ENCODE measurements at places on chromosomes 6 and 20.
A peak's percentile ranks its signal among the peaks of the same experiment; 100 is the strongest.

GRCh38 chr6:136550330-136551071 lies at the start of gene MAP7:
TSS of gene MAP7 (minus strand) at chr6:136550422. CDS start at chr6:136550408, 14 bp downstream.
- no peak for DNase-seq

GRCh38 chr6:148445116-148445515 lies 102.5 kb downstream of the SASH1 start:
- DNase-seq, result no peak

GRCh38 chr6:130934848-130935585 lies 107.8 kb downstream of the SMLR1 start:
- no peak for DNase-seq

GRCh38 chr6:148466158-148466557 lies 123.5 kb downstream of the SASH1 start:
- DNase-seq, result no peak

DNA sequence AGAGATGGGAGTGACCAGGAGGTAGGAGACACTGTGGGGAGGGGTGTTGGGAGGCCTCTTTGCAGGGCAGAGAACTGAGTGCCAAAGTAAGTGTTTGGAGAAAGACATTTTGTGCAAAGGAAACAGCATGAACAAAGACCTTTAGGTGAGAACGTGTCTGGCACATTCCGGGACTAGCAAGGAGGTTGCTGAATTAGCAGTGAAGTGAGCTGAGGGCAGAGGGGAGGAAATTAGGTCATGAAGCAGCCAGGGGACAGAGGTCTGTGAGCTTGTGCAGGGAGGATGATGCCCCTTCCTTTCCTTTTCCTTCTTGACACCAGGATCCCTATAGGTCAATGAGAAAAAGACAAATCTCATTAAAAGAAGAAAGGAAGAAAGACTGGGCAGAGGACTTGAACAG lies 21.4 kb upstream of the AHCY start:
- DNase-seq, result no peak

- DNase-seq, result no peak
Observed at GRCh38 chr6:36808634-36809033, 30.6 kb downstream of the CPNE5 start.

DNA sequence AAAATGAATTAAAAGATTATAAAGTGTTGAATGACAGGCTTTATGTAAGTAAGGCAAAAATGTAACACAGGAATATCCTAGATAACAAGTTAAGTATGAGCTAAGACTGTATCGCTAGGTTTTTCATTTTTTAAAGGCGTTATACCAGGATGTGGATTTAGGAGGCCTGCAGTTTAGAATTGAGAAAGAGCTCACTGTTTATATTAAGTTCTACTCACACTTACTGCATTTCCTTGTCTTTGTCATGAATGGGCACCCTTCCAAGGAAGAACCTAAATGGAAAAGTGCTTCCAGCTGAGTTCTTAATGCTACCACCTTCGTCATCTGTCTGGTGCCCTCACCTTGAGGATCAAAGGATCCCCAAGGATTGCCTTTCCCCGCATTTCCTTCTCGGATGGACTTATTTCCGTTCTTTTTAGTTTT lies 148.7 kb downstream of the SOX4 start:
- no peak for DNase-seq

DNA sequence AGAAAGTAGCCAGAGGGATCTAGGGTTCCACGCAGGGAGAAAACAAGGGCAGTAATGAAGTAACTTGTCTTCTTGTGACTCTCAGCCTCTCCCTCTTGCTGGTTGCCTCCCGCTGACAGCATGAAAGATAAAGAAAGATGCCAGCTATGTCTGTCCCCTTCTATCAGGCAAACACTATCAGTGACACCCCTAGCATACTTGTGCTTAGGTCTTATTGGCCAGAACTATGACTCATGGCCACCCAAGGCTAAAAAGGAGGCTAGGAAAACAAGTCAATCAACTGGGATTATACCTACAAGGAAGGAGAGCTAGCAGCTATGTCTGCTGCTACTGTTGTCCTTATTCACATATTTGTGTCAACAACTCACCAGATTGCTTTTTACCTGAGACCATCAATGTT lies 206.8 kb upstream of the SOX4 start:
- no peak for DNase-seq

DNA sequence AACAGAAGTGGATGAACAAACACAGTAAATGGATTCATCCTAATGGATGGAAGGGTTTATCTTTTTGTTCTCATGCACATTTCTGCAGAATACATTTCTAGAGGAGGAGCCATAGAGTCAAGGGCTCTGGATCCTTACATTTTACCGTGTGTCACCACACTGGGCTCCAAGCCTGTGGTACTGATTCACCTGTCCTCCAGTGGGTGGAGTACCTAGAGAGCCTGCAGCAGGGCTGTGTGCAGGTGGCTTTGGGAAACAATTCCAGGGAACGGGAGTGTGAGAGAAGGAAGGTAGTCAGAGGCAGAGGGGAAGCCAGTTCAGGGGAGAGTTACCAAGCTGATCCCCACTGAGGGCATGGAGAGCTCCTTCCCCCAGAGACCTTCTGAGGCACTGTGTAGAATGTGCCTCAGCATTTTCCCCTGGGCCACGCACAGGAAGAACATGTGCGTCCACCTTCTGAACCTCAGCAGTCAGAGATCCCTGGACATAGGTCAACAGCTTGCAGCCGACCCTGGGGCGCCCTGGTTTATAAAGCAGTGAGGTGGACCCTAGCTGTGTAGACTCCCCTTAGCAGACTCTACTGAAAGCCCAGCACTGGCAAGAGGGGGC lies 85.3 kb upstream of the SLC22A23 start:
- peak; percentile 12 for DNase-seq

- DNase-seq, result no peak
Observed at GRCh38 chr20:36969478-36970186, 18.1 kb upstream of the SAMHD1 start.

Measured in NCI-H1436 treated with DMSO at 0.1 percent for 48 hours (cell line).